Activated CD8-positive, alpha-beta memory T cell treated with anti-CD3 and anti-CD28 coated beads for 24 hours (primary cell): ENCODE measurements at places on chromosomes 2 and 18.

GRCh38 chr2:149906886-149907285, 319.3 kb upstream of the MMADHC start:
- no peak for DNase-seq

- DNase-seq: no peak
Observed at GRCh38 chr2:230498506-230499107, 82.6 kb downstream of the SP100 start.

DNA sequence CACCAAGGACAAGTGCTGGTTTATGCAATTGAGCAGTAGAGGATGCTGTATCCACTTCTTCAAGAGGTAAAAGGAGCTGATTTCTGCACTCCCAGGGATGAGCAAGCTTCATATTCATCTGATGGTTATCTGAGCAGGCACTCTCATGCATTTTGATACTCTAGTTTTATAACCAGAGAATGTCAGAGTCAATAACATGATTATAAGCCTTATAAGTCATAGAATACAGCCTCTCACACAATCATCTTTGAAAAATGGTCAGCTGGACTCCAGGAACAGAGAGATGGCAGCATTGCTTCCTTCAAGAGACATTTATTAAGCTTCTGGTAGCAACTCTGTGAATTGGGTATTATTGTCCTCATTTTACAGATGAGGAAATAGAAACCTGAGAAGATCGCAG, 167.1 kb downstream of the SLC8A1 start:
- no peak for DNase-seq

DNA sequence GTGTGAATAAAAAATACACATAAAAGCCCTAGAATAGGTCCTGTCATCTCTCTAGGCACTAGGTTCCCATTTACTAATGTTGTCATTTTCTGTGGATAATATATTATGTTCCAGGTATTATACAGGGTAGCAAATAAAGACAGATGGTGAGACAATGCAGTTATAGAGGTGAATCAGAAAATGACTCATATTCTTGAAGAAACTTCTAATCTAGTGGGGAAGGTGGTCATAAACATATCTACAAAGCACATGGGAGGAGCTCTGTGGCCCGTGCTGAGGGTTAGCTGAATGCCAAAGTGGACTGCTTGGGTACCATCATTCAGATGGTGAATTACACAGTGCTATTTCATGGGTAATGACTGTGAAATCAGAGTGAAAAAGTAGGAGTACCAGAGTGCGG, 700.9 kb downstream of the ERBB4 start:
- DNase-seq: no peak

GRCh38 chr2:217886091-217886490, 116.7 kb downstream of the TNS1 start:
- DNase-seq: no peak
